ENCODE measurements at places on chromosomes 4 and X. TPM values are rescaled to one million over a fixed set of nuclear protein-coding genes. Genes with fewer than 3 reads are reported as not detected.

The SSX3 gene
- total RNA-seq, result not detected

DNA sequence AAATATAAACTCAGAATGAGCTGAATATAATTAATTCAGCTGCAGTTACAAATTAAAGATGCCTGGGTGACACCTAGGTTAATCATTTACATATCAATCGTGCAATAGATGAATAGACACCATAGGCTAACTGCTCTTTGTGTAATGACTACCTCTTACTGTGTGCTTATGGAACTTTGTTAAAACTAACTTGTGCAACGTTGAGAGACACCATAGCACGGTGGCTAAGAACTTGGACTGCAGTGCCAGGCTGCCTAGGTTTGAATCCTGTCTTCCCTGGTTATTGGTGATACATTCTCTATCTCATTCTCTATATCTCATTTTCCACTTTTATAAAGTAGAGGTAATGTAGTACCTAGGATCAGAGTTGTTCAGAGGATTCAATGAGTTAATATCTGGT lies 46.9 kb downstream of the SMAD1 start:
- DNase-seq, result no peak

GRCh38 chr4:8539661-8540060 lies 40.5 kb upstream of the GPR78 start:
- DNase-seq, result peak; percentile 26

- DNase-seq, result no peak
These were observed 87.2 kb downstream of the MMRN1 start for GRCh38 chr4:89981789-89982334.

The ODAM gene
- total RNA-seq, result 2.8 TPM

All from upper lobe of right lung (tissue), 1 donor.